Fibroblast of lung (primary cell): ENCODE measurements at places on chromosomes 11 and 22. TPM values are rescaled to one million over a fixed set of nuclear protein-coding genes. Genes with fewer than 3 reads are reported as not detected.

- peak; percentile 17 for DNase-seq
These were observed 4.8 kb downstream of the MAP3K11 start for GRCh38 chr11:65609229-65609628.

Gene NXPE1
- not detected in 2 replicates for polyA plus RNA-seq

- peak; percentile 36 for DNase-seq
These were observed 31.9 kb downstream of the FLI1 start for GRCh38 chr11:128725630-128726319.

- DNase-seq, result no peak
These were observed 33.6 kb downstream of the USH1C start for GRCh38 chr11:17510507-17511206.

DNA sequence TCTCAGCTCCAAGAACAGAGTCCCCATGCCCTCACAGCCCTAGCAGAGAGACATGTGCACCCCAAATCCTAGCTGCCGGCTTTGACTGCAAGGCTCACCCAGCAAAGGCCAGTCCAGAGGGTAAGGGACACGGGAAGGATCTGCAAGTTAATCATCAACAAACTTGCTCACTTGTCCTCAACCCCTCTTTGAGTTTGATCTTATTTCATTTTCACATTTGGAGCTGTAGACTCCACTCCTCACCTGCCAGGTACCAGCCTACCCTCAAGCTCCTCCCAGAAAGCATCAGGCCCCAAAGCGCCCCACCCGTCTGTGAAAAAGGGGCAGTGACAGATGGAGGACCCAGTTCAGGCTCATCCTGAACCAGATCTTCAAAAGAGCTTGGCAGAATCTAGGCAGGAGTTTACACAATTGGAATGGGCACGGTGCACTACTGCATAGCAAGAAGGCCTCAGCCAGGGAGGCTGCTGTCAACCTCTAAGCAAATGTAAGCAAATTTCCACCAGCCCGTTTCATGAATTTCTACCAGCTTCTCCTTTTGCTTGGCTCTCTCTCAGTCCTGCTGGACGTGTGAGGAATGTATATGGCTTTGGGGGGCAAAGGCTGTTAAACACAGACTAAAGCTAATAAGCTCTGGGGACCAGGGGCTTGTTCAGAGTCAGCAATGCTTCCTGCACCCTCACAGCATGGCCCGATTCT, 5.5 kb downstream of the EHD1 start:
- DNase-seq, result no peak

Gene GDPD5
- polyA plus RNA-seq, result 2.0 and 3.1 TPM in 2 replicates
